ENCODE measurements at places on chromosomes 6 and 20.
A peak's percentile ranks its signal among the peaks of the same experiment; 100 is the strongest.

DNA sequence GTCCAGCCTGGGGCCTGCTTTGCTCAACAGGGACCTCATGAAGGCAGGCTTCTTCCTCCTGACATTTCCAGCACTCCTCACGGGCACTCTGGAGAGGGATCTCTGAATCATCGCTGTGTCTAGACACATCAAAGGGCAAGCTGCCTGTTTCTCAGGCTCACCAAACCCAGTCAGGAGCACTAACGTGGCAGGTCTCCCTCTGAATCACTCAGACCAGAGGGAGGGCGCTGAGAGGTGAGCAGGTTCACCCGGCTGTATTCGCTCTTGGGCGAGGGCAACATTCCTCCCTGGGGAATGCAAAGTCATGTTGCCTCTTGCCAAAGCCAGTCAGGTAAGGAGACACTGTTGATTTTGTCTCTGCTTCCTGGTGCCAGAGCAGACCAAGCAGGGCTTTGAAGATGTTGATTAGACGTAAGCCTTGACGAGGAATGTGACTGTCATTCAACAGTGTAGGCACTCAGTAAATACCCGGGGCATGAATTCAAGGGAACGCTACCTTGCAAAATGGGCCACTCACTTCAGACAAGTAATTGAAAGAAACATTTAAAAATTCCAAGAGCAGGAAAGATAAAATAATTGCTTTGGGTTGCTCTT is 50.1 kb downstream of the CYP24A1 start:
- no peak for DNase-seq

- no peak for DNase-seq
Observed at GRCh38 chr6:159819932-159820640, 20.0 kb downstream of the PNLDC1 start.

- DNase-seq = peak; percentile 66
Observed at GRCh38 chr20:20466341-20466879, 98.5 kb downstream of the INSM1 start.

DNA sequence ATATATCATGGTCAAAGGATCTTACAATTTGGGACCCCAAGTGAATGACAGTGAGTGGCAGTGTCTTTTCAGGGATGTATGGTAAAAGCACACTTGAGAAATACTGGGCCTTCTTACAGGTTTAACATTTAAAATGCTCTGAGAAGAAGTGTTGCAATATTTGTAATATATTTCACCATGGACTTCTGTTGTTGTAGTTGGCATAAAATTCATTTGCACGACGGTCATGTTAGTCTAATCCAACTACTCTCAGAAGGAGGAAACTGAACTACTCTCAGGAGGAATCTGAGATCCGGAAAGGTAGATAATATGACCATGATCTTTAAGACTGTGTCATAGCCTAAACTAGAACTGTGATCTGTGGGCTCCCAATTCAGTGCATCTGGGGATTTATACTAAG is 700.1 kb downstream of the HDGFL1 start:
- DNase-seq = no peak

GRCh38 chr20:50642288-50642803 is 49.0 kb downstream of the RIPOR3 start:
- no peak for DNase-seq

- DNase-seq = no peak
Observed at GRCh38 chr6:49980898-49981297, 11.5 kb upstream of the DEFB113 start.
